ENCODE measurements at places on chromosomes 7 and 10.
A peak's percentile ranks its signal among the peaks of the same experiment; 100 is the strongest.

DNA sequence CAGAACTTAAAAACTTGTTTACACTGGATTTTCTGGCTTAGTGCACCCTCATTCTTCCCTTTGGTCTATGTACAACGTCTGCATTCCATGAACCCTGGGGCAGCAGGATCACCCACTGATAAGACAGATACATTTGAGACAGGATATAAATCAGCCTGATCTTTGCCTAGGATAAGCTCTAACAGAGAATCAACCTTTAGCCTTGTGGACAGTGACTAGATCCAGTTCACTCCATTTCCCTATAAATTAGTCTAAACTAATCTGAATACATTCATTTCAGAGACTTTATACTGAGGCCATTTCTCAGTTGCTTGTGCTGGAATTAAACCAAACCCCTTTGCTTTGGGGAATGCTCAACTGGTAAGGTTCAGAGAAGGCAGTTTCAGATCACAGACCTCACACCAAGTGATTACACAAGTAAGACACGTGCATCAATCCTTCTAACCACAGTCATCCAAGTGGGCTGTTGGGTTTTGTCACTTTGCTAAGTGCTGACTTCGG, 639.8 kb upstream of the FZD8 start:
- no peak for DNase-seq
- H3K27ac ChIP-seq: no peak overlapping the region
- H3K4me1 ChIP-seq: no peaks in the 10 kb centered on the region
- H3K4me3 ChIP-seq: no peak overlapping the region
- no peaks in the 10 kb centered on the region for H3K27me3 ChIP-seq
- H3K36me3 ChIP-seq: no peaks in the 10 kb centered on the region

- peaks cover 7% of the 10 kb centered on the region for H3K4me1 ChIP-seq
- H3K27me3 ChIP-seq: peaks cover 10% of the 10 kb centered on the region
These were observed 199.5 kb downstream of the REEP3 start for GRCh38 chr10:63720676-63721075.

GRCh38 chr7:132520591-132521280, 55.5 kb downstream of the PLXNA4 start:
- H3K36me3 ChIP-seq: no peaks in the 10 kb centered on the region
- no peak for DNase-seq
- H3K4me1 ChIP-seq: peaks cover 2% of the 10 kb centered on the region
- no peaks in the 10 kb centered on the region for H3K27me3 ChIP-seq
- peak overlapping the region; percentile 57 for H3K27ac ChIP-seq

DNA sequence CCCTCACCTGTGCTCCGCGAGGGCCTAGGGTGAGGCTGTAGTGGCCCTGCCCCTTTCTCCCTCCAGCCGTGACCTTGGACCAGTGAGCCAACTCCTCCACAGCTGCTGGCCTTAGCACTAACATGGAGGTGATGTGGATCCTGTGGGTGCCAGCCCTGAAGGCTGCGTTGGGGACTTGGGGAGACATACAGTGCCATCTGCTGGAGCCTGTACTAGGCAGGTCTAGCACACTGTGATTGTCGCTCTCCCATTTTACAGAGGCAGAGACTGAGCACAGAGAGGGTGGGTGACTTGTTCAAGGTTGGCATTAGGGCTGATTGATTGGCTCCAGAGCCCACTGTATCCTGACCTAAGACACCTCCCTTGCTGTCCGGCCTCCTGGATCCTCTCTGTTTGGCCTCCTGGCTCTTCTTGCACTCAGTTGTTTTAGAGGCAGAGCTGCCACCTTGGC, 37.6 kb downstream of the PRF1 start:
- no peak overlapping the region for H3K27ac ChIP-seq
- H3K4me1 ChIP-seq: no peaks in the 10 kb centered on the region

GRCh38 chr7:111126987-111127386, 36.1 kb downstream of the LRRN3 start:
- H3K27ac ChIP-seq: no peak overlapping the region
- H3K27me3 ChIP-seq: no peaks in the 10 kb centered on the region
- no peak overlapping the region for H3K4me3 ChIP-seq

Measured in activated CD4-positive, alpha-beta T cell treated with anti-CD3 and anti-CD28 coated beads for 36 hours (primary cell).